ACHN (cell line): ENCODE measurements at places on chromosomes 5 and 9.

- no peak for DNase-seq
Observed at GRCh38 chr9:17472126-17472525, 106.7 kb upstream of the SH3GL2 start.

- no peak for DNase-seq
Observed at GRCh38 chr5:84327591-84327990, 57.1 kb downstream of the EDIL3 start.

DNA sequence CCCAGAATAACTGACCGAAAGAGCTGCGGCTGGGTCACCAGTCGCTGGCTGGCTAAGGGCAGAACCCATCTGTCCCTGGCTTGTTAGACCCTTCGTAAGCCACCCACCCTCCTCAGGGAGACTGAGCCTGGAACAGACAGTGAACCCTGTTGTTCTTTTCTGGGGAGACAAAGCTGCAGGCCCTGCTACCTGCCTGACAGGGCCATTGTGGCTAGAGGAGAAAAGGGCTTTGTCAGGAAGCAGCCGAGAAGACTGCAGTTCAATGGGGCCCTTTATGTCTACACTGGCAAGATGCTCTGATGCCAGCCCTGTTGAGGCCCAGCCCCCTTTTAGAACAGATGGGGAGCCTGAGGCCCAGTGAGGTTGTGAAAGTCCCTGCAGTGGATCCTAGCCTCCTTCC, 3.7 kb upstream of the NIPAL4 start:
- no peak for DNase-seq

DNA sequence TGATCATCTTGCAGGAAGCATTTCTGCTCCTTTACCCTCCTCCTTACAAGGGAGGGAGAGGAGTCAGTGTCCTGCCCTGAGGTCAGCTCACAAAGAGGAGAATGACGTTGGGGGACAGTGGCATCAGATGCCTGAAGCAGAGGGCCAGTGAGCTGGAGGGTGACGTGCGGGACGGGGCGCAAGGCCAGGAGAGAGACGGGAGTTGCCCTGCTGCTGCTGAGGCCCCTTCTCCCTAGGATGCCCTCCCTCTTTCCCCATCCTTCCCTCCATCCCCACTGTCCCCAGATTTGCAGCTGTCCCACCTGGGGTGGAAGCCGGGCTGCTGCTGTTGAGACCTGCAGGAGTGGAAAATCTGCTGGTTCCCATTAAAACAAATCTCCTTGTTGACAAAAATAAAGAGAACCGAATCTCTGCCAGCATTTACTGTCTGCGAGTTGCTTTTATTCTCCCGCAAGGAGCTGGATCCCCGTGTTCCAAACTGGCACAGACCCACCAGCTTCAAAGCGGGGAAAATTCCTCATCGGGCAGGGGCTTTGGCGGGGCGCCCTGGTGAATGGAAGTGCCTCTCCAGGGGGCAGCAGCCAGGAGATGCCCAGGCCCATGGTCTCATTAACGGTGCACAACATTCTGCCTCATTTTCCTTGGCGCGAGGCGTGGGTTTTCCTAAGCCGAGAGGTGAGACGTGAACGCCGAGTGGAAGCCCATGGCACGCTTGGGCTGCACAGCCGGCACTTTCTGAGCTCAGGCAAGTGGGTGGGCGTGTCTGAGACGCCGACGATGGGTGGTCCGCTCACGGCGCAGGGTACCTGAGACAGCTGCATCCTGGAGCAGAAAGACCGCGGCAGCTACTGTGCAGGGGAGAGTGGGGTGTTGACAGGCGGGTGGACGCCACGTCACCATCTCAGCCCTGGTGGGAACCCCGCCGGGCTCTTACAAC, 13.9 kb upstream of the COL5A1 start:
- no peak for DNase-seq
